HepG2 (cell line): ENCODE measurements at places on chromosomes 4 and X.

DNA sequence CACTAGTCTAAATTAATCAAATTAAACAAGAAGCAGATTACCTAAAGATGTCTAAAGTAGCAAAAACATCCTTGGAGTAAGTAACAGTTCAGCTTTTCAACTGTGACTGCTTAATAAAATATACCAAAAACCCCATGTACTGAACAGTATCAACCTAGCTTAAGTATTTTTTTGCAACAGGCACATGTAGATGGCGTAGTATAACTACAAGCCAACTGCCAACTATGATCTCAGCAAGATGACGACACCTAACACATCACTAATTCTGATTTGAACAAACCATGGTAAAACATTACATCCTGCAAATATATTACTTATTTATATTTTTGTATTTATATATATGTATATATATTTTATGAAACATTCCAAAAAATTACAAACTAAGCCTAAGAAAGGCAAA lies 24.5 kb downstream of the DHX15 start:
- no peak overlapping the region for H3K4me3 ChIP-seq
- H3K36me3 ChIP-seq = peaks cover 37% of the 10 kb centered on the region
- DNase-seq = no peak

GRCh38 chr4:163077680-163078079 lies 89.0 kb downstream of the NAF1 start:
- H3K4me3 ChIP-seq = no peak overlapping the region
- no peak for DNase-seq
- no peaks in the 10 kb centered on the region for H3K4me1 ChIP-seq
- H3K27ac ChIP-seq = no peak overlapping the region
- H3K36me3 ChIP-seq = no peaks in the 10 kb centered on the region

GRCh38 chrX:131187206-131187605 lies 101.9 kb downstream of the IGSF1 start:
- no peaks in the 10 kb centered on the region for H3K27me3 ChIP-seq
- no peak for DNase-seq
- H3K4me3 ChIP-seq = no peak overlapping the region
- H3K36me3 ChIP-seq = no peaks in the 10 kb centered on the region

- H3K4me1 ChIP-seq = peaks cover 41% of the 10 kb centered on the region
- DNase-seq = no peak
- H3K27me3 ChIP-seq = no peaks in the 10 kb centered on the region
- peak overlapping the region; percentile 78 for H3K27ac ChIP-seq
Observed at GRCh38 chrX:120281761-120282160, 29.5 kb downstream of the TMEM255A start.

- H3K27me3 ChIP-seq = no peaks in the 10 kb centered on the region
- no peaks in the 10 kb centered on the region for H3K36me3 ChIP-seq
- no peak overlapping the region for H3K4me3 ChIP-seq
- no peaks in the 10 kb centered on the region for H3K4me1 ChIP-seq
Observed at GRCh38 chr4:36317721-36318120, 36.3 kb downstream of the DTHD1 start.

GRCh38 chr4:146105464-146105863 lies 70.1 kb upstream of the LSM6 start:
- no peak overlapping the region for H3K27ac ChIP-seq
- H3K4me1 ChIP-seq = no peaks in the 10 kb centered on the region
- H3K27me3 ChIP-seq = no peaks in the 10 kb centered on the region
- no peaks in the 10 kb centered on the region for H3K36me3 ChIP-seq

DNA sequence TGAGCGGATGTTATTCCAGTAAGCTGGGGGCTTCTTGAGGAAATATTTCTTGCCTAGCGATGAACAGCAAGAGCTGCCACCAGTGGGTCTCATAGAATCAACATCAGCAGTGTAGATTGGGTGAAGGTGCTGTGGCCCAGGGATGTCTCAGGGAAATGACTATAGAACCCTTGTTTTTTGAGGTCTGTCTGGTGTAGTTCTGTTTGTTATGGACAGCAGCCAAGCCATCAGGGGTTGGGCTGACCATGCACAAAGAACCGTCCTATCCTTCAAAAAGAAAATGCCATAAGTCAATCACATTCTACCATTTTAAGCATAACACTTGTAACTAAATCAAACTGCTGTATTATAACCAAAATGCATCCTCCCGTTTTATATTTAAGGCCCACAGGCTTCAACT lies 17.3 kb upstream of the C1GALT1C1 start:
- peaks cover 12% of the 10 kb centered on the region for H3K4me1 ChIP-seq
- peak; percentile 43 for DNase-seq
- no peaks in the 10 kb centered on the region for H3K27me3 ChIP-seq

DNA sequence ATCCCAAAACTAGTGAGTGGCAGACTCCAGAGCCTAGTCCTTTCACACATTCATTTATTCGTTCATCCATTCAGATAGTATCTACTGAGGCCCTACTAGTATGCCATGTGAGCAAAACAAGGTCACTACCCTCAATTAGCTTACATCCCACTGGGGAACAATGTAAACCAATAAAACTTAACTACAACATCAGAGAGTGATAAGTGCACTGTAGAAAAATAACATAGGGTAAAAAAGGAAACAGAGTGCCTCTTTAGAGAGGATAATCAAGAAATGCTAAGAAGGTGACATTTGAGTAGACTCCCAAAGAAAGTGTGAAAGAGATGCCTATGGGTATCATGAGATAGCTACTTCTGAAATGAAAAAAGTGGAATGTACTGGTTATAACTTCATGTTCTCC lies 18.5 kb downstream of the PAPSS1 start:
- no peak for DNase-seq
- no peak overlapping the region for H3K4me3 ChIP-seq
- H3K36me3 ChIP-seq = peaks cover 10% of the 10 kb centered on the region
- no peaks in the 10 kb centered on the region for H3K27me3 ChIP-seq
- no peaks in the 10 kb centered on the region for H3K4me1 ChIP-seq
